ENCODE measurements at places on chromosomes 12 and 14. TPM values are rescaled to one million over a fixed set of nuclear protein-coding genes. Genes with fewer than 3 reads are reported as not detected.

The IGF1 gene
- total RNA-seq: 0.88 TPM

The FAIM2 gene
- total RNA-seq: 1.4 TPM

- DNase-seq: no peak
These were observed 162.6 kb downstream of the PPFIA2 start for GRCh38 chr12:81596558-81596957.

- no peak for DNase-seq
These were observed 36.1 kb upstream of the PTCSC3 start for GRCh38 chr14:36212577-36212976.

The SERPINA1 gene
- 0.29 TPM for total RNA-seq

The FITM1 gene
- total RNA-seq: 0.72 TPM

DNA sequence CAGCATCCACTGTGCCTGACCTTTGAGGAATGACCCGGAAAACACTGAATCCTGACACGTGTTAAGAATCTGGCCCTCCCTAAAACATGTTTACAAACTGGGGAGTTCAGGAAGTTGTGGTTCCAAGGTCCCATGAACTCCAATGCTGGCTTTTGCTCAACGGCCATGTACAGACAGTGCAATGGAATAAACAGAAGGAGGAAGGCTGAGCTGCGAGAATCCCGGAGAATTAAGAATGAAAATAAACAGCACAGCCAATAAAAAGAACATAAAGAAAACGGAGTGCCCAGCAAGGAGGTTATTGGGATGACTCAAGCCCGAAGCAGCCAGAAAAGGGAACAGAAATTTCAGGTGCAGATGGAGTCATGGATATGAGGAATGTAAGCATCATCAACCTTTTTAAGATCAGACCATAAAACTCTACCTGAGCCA, 32.3 kb downstream of the BCL11B start:
- DNase-seq: no peak

DNA sequence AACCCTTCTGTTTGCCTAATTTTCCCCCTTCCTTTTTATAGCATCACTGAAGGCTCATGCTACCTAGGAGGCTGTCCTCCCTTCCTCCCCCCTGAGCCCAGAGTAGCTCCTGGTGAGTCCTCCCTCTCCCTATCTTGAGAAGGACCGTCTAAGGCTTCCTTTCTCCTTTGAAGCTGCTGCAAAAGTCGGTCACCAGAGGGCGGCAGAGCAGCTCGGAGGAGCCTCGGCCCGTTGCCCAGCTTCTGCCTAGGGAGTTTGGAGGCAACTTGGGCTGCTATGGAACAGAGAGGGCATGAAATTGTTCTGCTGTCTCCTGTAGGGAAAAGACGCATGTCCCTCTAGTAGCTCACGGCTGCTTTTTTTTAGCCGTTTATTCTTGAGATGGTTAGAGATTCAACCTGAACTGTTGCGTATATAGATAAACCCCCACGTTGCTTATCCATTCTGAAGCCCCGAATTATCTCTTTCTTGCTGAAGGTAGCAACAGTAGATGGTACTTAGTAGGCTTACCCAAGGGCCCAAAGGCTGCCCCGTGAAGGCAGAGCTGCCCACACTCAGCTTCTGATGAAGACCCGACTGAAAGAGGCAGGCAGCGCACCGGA, 5.7 kb downstream of the WNT5B start:
- DNase-seq: peak; percentile 97

- no peak for DNase-seq
These were observed 294.0 kb downstream of the PPFIA2 start for GRCh38 chr12:81465191-81465590.

GRCh38 chr14:81315341-81315740, 84.8 kb downstream of the STON2 start:
- no peak for DNase-seq

DNA sequence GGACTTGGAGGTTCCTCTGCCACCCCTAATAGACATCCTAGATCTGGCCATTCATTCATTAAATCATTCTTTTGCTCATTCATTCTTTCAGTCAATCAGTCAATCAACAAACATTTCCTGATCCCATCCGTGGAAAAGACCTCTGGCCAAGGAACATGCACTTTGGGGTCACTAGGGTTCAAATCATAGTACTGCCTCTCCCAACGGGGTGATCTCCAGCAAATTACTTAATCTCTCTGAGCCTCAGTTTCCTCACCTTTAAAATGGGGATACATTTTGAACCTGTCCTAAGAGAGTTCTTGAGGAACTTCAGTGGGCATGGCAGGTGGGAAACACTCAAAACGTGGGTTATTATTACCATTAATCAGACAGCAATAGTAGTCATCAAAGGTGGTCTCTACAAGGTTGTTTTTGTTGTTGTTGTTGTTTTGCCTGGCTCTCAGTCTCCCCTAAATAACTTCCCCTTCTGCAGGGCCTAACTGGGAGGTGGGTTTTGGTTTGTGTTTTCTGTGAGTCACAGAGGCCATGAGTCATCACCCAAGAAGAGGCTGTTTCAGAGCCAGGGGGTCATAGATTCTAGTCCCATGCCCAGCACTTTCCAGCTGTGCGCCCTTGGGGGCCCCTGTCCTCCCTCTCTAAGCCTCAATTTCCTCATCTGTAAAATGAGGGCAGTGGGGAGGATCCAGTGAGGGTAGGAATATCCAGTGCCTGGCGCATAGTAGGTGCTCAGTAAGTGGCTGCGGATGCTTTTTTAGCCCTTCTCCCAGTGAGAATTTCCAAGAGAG, 16.9 kb upstream of the FAM222A start:
- peak; percentile 76 for DNase-seq

The GCN1 gene
- total RNA-seq: 143 TPM

The RFLNA gene
- 15.9 TPM for total RNA-seq

The SERPINA10 gene
- total RNA-seq: not detected

DNA sequence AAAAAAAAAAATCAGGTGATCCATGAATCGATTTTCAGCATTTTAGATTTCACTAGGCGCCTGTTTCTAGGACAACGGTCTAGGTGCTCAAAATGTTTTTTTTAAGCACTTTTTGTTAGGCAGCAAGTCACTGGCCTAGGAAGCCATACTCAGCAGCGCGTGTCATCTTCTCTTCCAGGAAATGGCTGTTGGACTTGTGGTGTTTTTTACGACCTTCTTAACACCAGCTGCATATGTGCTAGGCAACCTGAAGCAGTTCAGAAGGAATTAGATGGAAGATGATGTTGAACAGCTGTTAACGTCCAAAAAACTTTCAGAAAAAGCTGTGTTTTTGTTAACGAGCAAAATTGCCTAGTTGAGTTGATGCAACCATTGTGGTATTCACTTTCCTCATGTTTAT, 868 bp downstream of the COX8C start:
- DNase-seq: no peak

DNA sequence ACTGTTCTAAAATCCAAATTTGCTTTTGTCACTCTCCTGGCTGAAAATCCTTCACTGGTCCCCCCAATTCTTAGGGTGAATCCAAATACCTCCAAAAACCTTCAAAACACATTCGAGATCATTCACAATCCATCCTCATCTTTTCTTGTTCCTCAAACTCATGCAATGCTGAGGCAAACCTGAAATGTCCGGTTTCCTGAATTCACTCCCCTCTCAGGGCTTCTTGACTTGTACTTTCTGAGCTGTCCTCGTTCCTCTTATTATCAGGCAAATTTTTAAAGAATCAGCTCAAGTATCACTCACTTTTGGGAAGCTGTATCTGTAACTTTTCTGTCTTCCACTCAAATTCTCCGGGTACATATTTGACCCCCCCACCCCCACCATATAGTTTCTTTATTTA, 84.9 kb upstream of the DUSP6 start:
- no peak for DNase-seq

The TAS2R42 gene
- not detected for total RNA-seq

- no peak for DNase-seq
These were observed 133.8 kb upstream of the TBX3 start for GRCh38 chr12:114817571-114818425.

The PRICKLE1 gene
- 13.0 TPM for total RNA-seq

- no peak for DNase-seq
These were observed 32.7 kb upstream of the YARS2 start for GRCh38 chr12:32788405-32788804.

DNA sequence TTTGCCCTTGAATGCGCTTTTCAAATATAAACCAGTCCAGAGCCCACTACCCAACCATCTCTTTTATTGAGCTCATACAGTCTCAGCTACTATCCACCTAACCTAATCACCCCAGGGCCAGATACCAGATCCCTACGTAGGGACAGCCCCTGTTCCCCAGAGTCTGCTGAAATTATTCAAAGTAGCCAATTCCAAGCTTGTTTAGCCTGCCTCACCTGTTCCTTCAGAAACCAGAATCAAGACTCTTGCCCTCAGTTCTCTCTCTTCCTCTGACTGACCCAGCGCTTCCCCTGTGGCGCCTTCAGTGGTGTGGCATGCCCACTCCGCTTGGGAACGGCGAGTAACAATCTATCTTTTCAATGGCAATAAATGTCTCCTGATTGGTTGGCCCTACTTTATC, 18.8 kb downstream of the BMAL2 start:
- DNase-seq: no peak

The CACNA2D4 gene
- 0.72 TPM for total RNA-seq

The PLEKHG7 gene
- not detected for total RNA-seq

GRCh38 chr12:129028844-129029243, 175.6 kb downstream of the GLT1D1 start:
- DNase-seq: no peak

The IFNG-AS1 gene
- total RNA-seq: 0.29 TPM

The C1QL4 gene
- total RNA-seq: 0.36 TPM

The OR6C2 gene
- not detected for total RNA-seq

The PRH2 gene
- not detected for total RNA-seq

GRCh38 chr14:61923348-61923747, 161.1 kb downstream of the SNAPC1 start:
- DNase-seq: no peak

GRCh38 chr14:95046711-95047681, 110.3 kb downstream of the DICER1 start:
- no peak for DNase-seq

GRCh38 chr12:128906485-128907137, 53.3 kb downstream of the GLT1D1 start:
- DNase-seq: peak; percentile 39

The TRHDE gene
- 0.59 TPM for total RNA-seq

DNA sequence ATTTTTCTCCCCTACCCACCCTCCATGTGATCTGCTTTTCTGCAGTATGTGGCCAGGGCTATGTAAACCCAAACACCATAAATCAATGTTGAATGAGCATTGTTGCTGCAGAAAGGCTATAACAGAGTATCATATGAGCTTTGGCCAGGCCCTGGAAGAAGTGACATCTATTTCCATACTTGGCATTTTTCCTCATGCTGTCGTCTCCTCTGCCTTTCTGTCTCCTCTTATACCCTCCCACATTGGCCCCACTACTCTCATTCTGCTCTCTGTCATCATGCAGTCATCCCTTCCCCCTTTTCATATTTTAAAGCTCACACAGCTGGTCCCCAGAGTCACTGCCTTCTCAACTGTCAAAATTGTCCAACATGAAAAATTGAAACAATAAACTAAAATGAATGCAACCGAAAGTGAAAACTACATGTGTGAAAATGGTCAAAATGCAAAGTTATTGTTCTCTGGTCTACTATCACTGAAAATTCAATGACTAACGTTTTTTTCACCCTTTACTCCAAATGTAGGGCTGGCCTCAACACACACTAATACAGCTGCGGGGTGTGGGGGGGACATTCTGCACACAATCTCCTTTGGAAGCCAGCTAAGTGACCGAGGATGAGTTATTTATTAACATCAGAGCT, 290.7 kb upstream of the TMPO start:
- DNase-seq: no peak

The GALNT16 gene
- 4.1 TPM for total RNA-seq

GRCh38 chr14:34883954-34884353, 8.8 kb upstream of the BAZ1A start:
- DNase-seq: no peak

GRCh38 chr14:101174522-101174838, 271.0 kb upstream of the RTL1 start:
- DNase-seq: no peak

The RHEBL1 gene
- total RNA-seq: 0.72 TPM

- DNase-seq: peak; percentile 71
These were observed 627 bp downstream of the CPM start for GRCh38 chr12:68932128-68932960.

- peak; percentile 50 for DNase-seq
These were observed 214.4 kb upstream of the DIO2 start for GRCh38 chr14:80425686-80426085.

The LIN7A gene
- 11.5 TPM for total RNA-seq

The OR5AU1 gene
- total RNA-seq: not detected

DNA sequence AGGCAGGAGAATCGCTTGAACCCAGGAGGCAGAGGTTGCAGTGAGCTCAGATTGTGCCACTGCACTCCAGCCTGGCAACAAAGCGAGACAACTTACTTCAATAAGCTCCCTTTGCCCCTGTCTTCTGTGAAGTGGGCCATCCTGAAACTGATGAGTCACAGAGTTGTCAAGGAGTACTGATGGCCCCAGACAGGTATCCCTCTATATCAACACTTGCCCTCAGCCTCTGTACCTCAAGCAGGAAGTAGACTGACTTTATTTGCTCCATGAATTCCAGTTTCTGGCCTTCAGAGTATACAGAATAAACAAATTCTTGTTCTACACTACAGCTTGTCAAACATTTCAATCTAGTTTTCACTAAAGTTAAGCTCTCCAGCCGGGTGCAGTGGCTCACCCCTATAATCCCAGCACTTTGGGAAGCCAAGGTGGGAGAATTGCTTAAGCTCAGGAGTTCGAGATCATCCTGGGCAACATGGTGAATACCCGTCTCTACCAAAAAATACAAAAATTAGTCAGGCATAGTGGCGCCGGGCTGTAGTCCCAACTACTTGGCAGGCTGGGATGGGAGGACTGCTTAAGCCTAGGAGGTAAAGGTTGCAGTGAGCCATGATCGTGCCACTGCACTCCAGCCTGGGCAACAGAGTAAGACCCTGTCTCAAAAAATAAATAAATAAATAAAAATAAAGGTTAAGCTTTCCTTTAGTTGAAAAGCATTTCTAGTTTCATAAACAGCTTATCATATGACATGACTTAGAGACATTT, 16.4 kb upstream of the LRP10 start:
- DNase-seq: peak; percentile 25

GRCh38 chr12:16605642-16606116, 283 bp downstream of the LMO3 start:
- peak; percentile 32 for DNase-seq

The CCND2 gene
- total RNA-seq: 2.5 TPM

GRCh38 chr12:70482764-70483163, 116.7 kb downstream of the KCNMB4 start:
- DNase-seq: no peak

The TPPP2 gene
- not detected for total RNA-seq
